ENCODE measurements at places on chromosomes 13 and 19. TPM values are rescaled to one million over a fixed set of nuclear protein-coding genes. Genes with fewer than 3 reads are reported as not detected.

- no peak for DNase-seq
Observed at GRCh38 chr13:111648885-111649284, 328.4 kb downstream of the TEX29 start.

- DNase-seq, result no peak
Observed at GRCh38 chr19:29836409-29836825, 24.6 kb downstream of the CCNE1 start.

The LMTK3 gene
- total RNA-seq, result 15.6 TPM

The RNF225 gene
- total RNA-seq, result not detected

The ZNF506 gene
- 48.0 TPM for total RNA-seq

- DNase-seq, result no peak
Observed at GRCh38 chr13:20939662-20940061, 37.1 kb upstream of the XPO4 start.

The ZNF562 gene
- total RNA-seq, result 12.8 TPM

DNA sequence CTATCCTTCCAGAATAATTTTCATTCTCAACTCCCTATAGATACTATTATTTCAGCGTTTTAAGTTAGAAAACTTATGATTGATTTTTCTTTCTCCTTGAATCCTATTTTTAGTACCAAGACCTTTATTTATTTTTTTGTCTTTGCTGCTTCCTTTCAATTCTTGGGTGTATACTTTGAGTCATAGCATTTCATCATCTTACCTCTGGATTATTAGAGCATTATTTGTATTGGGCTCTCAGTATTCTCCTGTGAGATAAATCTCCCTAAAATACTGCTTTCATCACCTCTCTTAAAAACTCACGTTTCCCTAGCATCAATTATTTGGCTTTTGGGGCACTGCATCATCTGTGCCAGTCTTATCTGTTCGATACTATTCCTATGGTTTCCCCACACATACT lies 222.8 kb downstream of the POSTN start:
- DNase-seq, result no peak

The AP2S1 gene
- total RNA-seq, result 24.5 TPM

GRCh38 chr13:45162821-45163220 lies 38.0 kb downstream of the KCTD4 start:
- no peak for DNase-seq

GRCh38 chr13:82565201-82565600 lies 1317.1 kb downstream of the SLITRK1 start:
- no peak for DNase-seq

The ZNF154 gene
- total RNA-seq, result 18.0 TPM

GRCh38 chr13:33100886-33101285 lies 84.7 kb downstream of the KL start:
- no peak for DNase-seq

GRCh38 chr13:84821261-84821660 lies 939.0 kb upstream of the SLITRK1 start:
- DNase-seq, result no peak

The SIGLEC9 gene
- 0.36 TPM for total RNA-seq
